ENCODE measurements at places on chromosomes 7 and 10.

- DNase-seq: no peak
Measured at GRCh38 chr10:119273413-119273812, 66.0 kb downstream of the GRK5 start.

GRCh38 chr7:74656441-74656836, 1.1 kb upstream of the GTF2I start:
- DNase-seq: peak; percentile 64

DNA sequence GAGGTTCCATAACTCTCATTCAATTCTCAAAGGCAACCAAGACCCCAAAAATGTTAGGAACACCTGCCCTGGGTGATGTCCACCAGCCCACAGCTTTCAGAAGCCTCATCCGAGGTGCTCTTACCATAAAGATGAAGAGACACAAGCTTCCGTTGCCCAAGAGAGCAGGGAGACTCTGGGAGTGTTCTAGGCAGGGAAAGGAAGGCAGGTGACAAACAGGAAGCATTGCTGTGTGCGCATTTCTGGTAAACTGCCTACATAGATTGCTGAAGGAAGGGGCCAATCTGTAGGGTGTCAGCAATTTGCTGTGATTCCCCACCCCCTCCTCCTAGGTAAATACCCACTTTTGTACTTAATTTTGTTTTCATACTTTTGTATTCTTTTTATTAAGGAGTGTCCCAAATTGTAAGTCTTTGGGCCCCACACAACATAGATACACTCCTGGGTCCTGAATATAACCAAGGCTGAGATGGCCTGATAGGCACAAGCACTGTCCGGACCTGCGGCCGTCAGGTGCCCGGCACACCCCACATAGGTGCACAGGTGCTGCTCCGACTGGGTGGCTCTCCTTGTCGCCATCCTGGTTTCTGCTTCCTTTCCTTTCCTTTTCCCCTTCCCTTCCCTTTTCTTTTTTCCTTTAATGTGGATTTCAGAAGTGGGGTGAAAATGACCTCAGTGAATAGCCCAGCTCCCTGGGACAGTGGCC, 51.4 kb upstream of the SMNDC1 start:
- peak; percentile 64 for DNase-seq

- DNase-seq: no peak
Measured at GRCh38 chr10:107141524-107142061, 22.9 kb downstream of the SORCS1 start.

DNA sequence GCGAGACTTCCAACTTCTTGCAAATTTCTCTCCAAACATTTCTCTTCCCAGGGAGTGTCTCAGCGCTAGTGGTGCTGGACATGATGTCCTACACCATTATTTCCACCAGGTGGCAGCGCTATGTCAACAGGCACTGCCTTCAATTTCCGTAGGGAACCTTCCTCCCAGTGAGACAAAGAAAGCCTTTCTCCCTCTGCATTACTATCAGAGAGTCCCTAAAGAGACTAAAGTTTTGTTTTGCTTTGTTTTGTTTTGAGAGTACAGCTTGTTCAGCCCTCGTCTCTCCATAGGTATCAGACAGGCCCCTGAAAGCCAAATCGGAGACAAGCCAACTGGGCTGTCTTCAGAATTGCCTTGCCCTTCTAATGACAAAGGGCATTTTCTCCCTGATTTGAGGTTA, 44.2 kb upstream of the GGCT start:
- peak; percentile 69 for DNase-seq

GRCh38 chr7:107045195-107045960, 873 bp downstream of the PRKAR2B start:
- DNase-seq: peak; percentile 65

- no peak for DNase-seq
Measured at GRCh38 chr7:119392-120163, 72.8 kb upstream of the FAM20C start.

GRCh38 chr7:33251301-33251700, 121.9 kb downstream of the BBS9 start:
- no peak for DNase-seq

DNA sequence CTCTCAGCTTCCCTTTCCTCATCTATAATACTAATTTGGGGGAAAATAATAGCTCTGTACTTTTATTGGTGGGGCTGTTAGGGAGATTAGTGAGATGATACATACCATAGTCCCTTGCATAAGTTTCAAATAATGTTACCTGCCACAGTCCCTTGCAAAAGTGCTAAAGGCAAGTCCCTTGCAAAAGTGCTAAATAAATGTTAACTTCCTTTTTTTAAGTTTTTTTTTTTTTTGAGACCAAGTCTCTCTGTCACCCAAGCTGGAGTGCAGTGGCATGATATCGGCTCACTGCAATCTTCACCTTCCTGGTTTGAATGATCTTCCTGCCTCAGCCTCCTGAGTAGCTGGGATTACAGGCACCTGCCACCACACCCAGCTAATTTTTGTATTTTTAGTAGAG, 43.4 kb upstream of the SRGN start:
- no peak for DNase-seq

DNA sequence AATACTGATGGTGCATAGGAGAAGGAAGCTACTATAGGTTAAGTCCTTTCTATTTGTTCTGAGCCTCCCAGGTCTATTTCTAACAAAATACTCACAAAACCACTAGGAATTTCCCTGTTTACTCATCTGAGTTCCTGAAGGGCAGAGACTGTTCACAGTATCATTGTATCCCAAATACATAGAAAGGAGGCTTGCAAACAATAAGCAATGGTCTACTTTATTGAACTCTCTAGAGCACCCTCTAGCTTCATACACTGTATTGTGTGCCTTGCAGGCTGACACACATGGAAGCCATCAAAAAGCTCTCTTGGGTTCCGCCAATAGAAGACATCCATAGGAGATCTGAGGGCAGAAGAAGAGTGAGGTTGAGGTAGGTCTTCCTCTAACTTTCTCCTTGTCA, 826.1 kb downstream of the GRM8 start:
- no peak for DNase-seq

DNA sequence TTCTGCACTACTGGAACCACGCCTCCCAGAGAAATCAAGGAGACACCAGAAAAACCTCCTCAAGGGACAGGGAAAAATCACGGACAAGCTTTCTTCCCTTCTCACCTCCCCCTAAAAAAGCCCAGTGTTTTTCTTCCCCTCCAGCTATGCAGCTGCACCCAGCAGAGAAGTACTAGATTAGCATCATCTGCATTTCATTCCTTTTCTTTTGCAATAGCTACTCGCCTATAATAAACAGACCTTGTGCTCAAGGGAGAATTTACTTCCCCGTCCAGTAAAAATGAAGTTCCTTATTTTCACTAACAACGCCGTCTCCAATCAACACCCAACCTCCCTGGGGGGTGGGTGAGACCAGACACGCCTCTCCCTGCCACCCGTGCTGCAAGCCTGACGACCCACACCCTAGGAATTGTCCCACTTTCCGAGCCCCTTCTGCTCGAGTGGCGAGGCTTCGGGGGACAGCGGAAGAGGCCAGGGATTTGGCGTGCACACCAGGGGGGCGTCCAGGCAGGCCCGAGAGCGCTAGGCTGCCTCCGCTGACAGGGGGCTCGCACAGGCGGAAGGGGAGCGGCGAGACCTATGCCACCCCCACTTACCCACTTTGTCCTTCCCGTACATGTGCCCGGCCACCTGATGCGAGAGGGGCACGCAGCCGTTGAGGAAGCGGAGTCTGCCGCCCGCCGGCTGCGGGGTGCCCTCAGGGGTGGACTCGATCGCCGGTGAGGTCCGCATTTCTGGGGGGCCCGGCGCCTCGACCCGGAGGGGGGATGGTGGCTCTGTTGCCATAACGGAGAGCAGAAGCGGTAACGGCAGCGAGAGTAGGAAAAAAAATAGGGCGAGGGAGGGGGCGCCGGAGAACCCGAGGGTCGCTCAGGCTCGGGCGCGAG, 625 bp downstream of the IPMK start:
- peak; percentile 87 for DNase-seq

- no peak for DNase-seq
Measured at GRCh38 chr10:69065406-69066361, 22.2 kb upstream of the SRGN start.

DNA sequence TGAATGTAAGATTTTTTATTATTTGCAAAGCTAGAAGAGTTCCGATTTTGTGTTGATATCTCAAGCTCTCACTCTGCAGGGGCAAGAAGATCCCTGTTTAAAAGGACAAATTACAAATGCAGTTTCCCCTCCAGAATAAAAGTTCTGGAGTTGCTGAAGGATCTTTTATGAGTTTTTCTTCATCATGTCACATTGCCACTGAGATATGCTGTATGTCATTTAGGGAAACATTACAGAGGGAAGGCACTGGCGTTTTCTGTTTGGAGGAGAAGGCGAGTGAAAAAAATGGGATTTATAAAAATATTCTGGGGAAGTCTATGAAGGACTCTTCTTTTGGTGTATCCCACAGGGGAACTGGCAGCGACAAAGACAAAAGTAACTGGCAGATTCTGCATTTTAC, 57.4 kb downstream of the POU6F2 start:
- no peak for DNase-seq

- no peak for DNase-seq
Measured at GRCh38 chr7:140146574-140146973, 30.2 kb downstream of the KDM7A start.

DNA sequence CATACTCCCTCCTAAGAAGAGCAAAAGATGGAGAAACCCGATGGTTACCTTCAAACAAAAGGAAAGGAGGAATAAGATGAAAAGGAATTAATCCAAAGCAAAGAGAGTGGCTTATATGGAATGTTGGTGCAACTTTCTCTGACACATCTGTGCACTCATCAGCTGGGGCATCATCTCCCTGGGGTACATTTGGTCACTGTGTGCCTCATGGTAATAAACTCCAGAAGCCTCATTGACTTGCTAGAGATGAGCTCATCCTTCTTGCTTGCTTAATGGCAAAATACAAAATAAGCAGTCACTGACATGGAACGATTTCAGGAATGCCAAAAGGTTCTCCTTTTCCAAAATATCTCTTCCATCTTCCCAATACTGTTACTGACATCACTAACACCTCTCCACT, 22.5 kb downstream of the CAV1 start:
- DNase-seq: no peak

DNA sequence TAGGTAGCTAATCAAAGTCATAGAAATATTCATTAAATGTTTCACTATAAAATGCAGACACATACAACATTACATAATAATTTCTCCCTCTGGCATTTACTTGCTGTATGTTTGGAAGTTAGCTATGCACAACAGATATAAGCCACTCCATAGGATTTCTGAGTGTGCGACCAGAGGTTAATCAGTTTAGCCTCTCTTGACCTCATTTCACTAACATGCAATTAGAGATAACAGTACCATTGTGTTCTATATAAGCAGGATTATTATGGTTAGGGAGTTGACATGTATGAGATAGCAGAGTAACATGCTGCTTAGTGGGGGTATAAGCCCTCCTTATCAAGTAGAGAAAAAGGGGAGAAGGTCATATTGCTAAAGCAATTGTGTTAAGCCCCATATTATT, 26.4 kb downstream of the GLUD1 start:
- DNase-seq: no peak

DNA sequence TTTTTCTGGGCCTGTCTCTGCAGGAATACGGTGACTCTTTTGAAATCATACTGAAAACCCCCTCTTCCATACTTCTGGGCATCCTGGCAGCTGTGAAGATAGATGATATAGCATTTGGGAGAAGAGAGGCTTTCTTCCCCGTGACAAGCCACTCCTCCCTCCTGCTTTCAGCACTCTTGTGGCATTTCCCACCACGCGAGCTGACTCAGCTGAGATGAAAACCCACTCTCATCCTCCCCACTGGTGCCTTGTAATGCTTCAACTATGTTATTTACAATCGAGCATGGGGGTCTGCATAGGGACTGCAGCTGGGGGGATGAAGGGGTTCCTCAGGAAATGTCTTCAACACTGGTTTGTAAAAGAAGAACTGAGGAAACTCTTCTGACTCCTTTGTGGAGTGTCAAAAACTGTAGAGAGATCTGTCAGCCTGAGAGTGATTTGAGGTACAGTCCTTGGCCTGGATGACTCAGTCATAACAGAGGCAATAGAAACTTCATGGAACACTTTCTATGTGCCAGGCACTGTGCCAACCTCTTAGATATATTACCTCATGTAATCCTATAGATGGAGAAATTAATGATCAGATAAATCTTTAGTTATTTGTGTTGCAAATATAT, 1.7 kb upstream of the TBATA start:
- no peak for DNase-seq

GRCh38 chr7:104341546-104341945, 13.1 kb downstream of the LHFPL3 start:
- DNase-seq: peak; percentile 51

GRCh38 chr7:5532536-5533335, 109.1 kb upstream of the TNRC18 start:
- peak; percentile 93 for DNase-seq

All from NAMALWA (cell line).